ENCODE measurements at places on chromosomes 1 and 21. TPM values are rescaled to one million over a fixed set of nuclear protein-coding genes. Genes with fewer than 3 reads are reported as not detected.

- DNase-seq, result no peak
These were observed 236.9 kb downstream of the RERE start for GRCh38 chr1:8580566-8580965.

- DNase-seq, result no peak
These were observed 185.8 kb downstream of the SLC44A5 start for GRCh38 chr1:75425001-75425650.

GRCh38 chr1:117561071-117561470 lies 44.8 kb upstream of the TENT5C start:
- DNase-seq, result no peak

DNA sequence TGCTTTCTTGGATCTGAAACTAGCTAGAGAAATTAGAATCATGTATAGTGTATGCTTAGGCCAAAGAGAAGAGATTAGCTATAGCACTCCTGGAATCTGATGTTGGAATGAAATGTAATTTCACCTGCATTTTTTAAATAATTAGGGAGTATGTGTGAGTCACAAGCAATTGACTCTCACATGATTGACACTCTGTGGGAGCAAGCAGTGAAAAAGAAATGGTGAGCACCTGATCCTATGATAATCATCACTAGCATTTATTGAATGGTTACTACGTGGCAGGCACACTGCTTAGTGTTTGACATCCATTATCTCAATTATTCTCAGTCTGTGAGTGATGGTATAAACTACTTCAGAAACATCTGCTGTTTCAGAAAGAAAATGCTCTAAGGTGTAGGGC lies 176.6 kb downstream of the NRIP1 start:
- DNase-seq, result no peak

- no peak for DNase-seq
These were observed 203.9 kb downstream of the RHOU start for GRCh38 chr1:228939001-228939691.

GRCh38 chr1:13512472-13512871 lies 1.3 kb downstream of the LRRC38 start:
- DNase-seq, result no peak

- no peak for DNase-seq
These were observed 34.2 kb downstream of the ZNF496 start for GRCh38 chr1:247297263-247298123.

Gene TMEM50A
- 88.6 TPM for total RNA-seq

Gene PCP4
- 1.3 TPM for total RNA-seq
